NCI-H1436 treated with DMSO at 0.1 percent for 48 hours (cell line): ENCODE measurements at places on chromosomes 11 and 22.
A peak's percentile ranks its signal among the peaks of the same experiment; 100 is the strongest.

GRCh38 chr11:123203471-123203870 lies 8.4 kb upstream of the CLMP start:
- no peak for DNase-seq

DNA sequence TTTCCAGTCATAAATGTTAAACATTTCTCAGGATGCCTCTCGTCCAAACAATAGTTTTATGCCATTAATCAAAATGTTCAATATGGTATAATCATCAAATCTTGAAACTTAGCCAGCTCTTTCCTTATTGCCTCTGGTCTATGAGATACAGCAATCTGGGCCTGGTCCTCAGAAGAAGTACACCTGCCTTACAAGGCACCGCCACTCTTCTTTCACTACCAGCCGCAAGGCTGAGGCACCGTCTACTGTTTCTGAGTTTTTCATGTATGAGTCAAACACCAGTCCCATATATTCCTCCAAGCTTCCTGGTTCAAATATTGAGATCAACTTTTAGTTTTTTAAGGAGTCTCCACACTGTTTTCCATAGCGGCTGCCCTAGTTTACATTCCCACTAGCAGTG lies 600.6 kb upstream of the FAT3 start:
- no peak for DNase-seq

DNA sequence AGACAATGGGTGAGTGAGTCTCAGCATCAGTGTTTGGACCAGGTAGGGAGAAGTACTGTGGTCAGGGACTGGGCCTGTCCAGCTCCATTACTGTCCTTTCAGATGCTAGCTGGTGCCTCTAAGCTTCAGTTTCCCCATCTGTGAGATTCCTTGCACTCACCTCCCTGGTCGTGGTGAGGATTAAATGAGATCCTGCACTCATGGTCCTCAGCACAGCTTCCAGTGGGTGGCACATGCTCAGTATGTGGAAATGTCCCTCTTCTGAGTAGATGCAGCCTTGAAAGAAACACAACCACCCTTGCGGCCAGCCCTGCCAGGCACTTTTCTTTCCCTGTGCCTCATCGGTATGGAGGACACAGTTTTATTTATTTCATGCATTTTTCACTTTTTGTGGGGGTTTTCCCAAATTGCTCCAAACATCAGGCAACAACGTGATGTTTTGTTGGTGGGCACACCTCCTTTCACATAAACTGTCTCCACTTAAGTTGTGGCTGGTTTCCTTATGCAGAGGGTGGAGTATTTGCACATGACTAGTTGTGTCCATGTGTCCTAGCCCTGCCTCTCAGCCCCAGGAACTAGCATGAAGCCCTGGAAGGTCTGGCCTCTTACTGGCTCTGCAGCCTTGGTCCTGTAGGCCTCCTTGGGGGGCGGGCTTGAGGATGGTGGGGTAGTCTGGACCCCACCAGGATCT lies 1.1 kb downstream of the LZTR1 start:
- no peak for DNase-seq

GRCh38 chr11:128628686-128629085 lies 41.3 kb upstream of the ETS1 start:
- DNase-seq, result no peak

DNA sequence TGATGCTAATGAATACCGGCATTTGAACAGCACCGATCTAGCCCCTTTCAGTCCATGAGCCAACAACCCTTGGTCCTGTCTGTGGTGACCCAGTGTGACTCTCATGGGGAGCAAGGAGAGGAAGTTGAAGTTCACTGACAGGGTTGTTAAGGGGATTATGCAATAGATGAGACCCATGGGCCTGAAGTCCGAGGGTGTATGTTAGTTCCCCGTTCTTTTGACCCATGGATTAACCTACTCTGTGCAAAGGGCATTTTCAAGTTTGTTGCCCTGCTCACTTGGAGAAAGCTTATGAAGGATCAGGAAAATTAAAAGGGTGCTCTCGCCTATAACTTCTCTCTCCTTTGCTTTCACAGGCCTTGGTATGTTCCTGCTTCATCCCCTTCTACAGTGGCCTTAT lies 4.9 kb downstream of the PNPLA3 start:
- no peak for DNase-seq

DNA sequence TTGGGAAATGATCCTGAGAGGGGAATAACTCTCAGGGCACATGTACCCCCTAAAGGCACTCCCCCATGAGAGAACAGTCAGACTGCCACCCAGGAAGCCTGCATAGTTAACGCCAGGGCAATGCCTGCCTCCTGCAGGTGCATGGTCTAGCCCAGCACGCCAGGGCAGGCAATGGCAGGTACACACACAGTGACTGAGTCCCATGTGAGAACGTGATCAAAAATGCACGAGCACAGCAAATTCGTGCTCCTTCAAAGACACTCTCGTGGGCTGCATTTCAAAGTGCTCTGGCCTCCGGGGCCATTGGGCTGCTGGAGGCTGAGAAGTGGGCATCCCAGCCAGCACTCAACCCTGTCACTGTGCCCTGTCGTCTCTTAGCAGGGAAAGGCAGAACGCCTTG lies 79.7 kb downstream of the SHANK2 start:
- DNase-seq, result no peak

GRCh38 chr11:84566671-84567070 lies 1060.5 kb downstream of the DLG2 start:
- DNase-seq, result no peak

DNA sequence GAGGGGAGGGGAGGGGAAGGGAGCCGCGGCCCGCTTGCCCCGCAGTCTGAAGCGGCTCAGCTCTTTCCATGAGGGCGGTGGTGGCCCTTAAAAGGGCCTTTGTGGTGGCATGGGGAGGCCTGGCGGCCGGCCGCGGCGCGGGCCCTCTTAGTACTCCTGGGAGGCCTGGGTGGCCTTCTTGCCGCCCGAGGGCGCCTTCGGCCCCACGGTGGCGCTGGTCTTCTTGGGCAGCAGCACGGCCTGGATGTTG lies 6.9 kb downstream of the DPAGT1 start:
- DNase-seq, result no peak

DNA sequence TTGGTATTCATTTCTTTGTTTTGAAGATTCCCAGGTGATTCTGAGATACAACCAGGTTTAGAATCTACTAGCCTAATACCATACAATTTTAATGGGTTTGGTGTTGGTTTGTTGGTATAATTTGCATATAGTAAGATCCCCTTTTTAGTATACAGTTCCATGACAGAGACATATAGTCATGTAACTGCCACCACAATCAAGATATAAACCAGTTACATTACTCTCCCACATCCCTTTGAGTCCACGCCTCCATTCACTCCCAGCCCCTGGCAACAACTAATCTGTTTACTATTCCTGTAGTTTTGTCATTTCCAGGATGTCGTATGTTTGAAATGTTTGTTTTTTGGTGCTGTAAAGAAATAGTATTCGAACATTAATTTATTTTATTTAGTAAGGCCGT lies 4.3 kb downstream of the ASRGL1 start:
- DNase-seq, result no peak

GRCh38 chr11:119179983-119180382 lies 5.3 kb upstream of the NHERF4 start:
- no peak for DNase-seq

DNA sequence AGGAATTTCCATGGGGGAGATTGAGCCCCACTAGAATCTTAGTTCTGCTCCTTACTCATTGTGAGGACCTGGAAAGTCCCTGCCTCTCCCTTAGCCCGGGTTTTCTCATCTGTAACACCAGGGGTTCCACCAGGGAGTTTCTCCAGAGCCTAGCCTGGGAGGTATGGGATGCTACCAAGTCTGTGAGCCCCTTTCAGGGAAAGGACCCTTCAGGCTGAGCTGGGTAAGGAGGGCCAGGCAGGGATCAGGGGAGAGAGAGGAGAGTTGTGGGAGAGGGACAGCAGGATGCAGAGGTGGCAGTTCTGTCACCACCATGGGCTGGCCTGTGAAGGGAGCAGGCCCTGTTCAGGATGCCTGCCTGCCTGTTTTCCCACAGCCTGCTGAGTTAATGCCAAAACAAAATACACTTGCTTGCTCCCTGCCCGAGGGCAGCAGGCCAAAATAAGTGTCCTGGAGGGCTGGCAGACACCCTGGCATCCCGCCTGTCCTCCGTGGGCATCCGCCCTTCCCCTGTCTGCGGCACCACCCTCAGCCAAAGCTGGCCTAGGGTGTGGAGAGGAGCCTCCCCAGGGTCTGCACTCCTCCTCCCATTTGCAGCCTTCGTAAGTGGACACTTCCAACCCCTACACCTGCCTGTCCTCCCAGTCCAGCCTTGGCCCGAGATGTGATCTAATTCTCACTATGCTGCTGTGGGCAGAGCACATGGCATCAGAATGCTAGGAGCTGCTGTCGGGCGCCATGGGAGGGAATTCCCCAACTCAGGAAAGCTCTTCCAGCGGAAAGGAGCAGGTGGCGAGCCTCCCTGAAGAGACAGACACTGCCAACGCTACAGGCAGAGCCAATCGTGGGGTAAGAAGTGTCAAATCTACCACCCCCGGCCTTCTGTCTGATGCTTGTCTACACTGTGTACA lies 5.9 kb upstream of the FCHSD2 start:
- no peak for DNase-seq

GRCh38 chr11:71212871-71213559 lies 39.4 kb downstream of the SHANK2 start:
- DNase-seq, result no peak

GRCh38 chr11:91823252-91823830 lies 401.3 kb upstream of the FAT3 start:
- DNase-seq, result no peak

DNA sequence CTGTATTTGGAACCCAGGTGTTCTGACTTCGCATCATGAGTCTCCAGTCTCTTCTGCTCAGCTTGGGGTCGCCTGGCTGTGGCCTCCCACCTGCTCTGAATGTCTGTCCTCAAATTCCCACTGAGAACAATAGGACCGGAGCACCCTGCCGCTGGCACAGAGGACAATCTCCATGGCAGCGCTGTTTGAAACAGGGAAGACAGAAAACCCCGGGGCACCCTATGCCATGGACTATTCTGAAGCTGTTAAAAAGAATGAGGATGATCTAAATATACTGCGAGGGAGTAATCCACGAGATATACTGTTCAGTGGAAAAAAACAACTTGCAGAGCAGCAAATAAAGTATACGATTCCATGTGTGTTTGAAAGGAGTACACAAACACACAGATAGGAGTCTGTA lies 415.6 kb upstream of the NARS2 start:
- no peak for DNase-seq

DNA sequence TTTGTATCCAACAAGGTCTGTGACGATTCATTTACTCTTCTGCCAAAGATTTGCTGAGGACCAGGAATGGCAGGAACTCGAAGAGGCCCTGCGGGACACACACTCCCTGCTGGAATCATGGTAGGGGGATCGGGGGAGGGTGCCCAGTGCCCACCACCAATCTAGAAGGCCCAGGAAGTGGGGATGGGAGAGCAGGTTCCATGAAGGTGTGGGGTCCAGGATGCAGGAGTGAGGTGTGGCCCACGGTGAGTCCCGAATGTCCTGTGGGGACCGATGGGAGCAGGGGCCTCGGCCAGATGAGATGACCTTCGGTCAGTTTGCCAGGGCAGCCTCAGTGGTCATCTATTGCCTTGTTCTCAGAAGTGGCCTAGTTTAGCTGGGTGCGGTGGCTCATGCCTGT lies 492.7 kb downstream of the BRD1 start:
- DNase-seq, result no peak

- no peak for DNase-seq
Measured at GRCh38 chr11:115364896-115365295, 139.3 kb downstream of the CADM1 start.

- no peak for DNase-seq
Measured at GRCh38 chr11:84671325-84671999, 955.7 kb downstream of the DLG2 start.

- no peak for DNase-seq
Measured at GRCh38 chr22:19879992-19880785, 25.5 kb upstream of the GNB1L start.

GRCh38 chr11:66100272-66101065 lies 30.4 kb downstream of the PACS1 start:
- no peak for DNase-seq

DNA sequence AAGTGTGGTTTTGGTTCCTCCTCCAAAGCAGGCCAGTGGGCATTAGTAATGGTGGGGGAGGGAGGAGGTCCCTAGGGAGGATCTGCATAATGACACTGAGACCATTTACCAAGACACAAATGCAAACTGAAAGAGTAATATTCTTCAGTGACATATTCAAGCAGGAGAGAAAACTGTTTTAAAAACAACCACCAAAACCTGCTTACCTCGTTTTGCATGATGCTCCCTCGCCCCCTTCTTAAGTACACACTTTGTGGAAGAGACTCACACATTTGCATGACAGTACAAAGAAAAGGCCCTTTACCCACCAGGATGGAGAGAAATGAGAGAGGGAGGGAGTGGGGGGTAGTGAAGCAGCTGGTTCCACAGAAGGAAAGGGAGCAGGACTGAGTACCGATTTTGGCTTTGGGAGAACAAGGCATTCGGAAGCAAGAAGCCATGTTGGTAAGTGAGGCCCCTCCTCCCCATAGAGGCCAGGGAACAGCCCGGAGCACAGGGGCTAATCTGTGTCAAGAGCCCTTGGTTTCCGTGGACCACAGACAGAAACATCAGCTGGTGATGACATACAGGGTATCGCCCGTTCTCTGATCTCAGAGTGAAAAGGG lies 13.0 kb upstream of the OPCML start:
- DNase-seq, result no peak

DNA sequence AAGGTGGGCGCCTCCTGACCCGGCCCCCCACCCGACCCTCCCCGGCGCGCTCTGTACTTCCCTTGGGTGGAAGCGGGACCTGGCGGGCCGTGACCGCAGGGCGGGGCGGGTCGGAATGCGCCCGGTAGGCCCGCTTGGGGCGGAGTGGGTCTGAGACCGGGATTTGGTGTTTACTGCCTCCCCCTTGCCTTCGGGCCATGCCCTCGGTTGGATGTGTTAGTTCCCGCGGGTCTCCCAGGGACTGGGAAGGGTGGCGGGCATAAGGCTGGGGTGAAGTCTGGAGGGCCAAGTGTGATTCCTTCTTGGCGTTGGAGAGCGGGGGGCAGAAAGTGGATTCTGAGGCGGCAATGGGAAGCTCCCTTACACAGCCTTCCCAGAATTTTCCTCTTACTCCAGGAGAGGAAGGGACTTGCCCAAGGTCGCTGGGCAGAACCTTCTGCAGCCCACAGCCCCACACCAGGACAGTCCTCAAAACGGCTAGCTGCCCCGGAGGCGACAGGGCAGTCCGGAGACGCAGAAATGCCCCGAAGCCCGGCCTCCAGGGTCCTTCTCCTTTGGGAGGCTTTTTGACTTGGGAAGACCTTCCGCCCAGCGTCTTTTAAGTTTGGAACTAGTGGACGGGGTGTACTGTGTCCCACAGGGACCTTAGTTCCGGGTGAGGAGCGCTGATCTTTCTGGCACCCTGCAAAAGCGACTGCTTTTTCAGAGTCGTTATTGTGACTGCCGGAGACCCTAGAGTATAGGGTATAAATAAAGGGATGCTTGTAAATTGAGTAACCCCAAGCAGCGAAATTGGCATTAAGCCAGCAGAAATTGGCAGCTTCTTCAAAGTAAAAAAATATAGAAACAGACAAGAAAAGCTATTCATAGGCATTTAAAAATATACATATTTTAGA lies 647 bp downstream of the SWAP70 start:
- peak; percentile 3 for DNase-seq

GRCh38 chr11:131073167-131073566 lies 156.9 kb upstream of the SNX19 start:
- DNase-seq, result no peak

GRCh38 chr11:130314184-130314749 lies 450 bp downstream of the ZBTB44 start:
- DNase-seq, result no peak

GRCh38 chr22:23418159-23418788 lies 161.8 kb downstream of the IGLL1 start:
- DNase-seq, result no peak
